Smooth muscle cell of the brain vasculature (primary cell): ENCODE measurements at places on chromosomes 5 and 9.
A peak's percentile ranks its signal among the peaks of the same experiment; 100 is the strongest.

- DNase-seq: no peak
Observed at GRCh38 chr9:97958812-97959511, 21.0 kb upstream of the HEMGN start.

DNA sequence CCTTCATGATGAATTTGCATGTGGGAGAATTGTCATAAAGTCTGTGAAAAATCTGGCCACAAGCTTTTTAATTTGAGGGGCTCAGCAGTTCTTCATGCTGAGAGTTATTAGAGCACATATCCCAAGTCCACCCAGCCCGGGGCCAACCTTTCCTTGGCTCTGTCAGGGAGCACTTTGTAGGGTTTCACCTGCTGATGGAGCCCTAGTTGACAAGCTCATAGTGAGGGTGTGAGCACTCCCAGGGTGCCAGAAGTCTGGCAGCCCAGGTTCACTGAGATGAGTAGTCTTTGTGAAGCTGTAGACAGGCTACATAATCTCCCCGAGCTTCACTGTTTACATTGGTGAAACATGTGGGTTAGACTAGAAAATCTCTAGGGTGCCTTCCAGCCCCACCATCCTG is 97.2 kb upstream of the NREP start:
- no peak for DNase-seq

- DNase-seq: no peak
Observed at GRCh38 chr9:134488331-134489280, 153.0 kb upstream of the COL5A1 start.

DNA sequence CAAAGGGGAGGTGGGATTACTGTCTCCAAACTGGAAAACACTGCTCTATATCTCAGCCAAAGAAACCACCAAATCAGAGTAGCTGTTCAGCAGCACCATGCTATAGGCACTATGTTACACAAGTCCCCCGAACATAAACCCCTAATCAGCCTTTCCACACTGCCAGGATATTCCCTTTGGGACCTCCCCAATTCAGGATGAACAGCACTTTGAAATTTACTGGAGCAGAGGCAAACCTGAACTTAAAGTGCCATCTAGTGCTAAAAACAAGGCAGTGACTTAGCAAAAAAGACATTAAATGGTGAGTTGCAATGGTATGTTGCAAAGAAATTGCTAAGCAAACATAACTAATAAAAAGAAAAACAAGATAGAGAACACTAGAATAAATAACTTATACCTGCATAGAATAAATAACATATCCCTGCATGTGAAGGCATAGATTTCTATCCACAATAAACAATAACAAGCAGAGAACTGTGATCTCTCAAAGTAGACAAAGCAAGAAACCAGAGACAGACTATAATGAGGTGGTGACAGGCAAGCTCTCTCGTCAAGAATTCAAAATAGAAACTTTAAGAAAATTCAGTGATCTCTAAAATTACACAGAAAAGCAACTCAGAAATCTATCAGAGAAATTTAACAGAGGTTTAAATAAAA is 584.4 kb upstream of the ACO1 start:
- DNase-seq: peak; percentile 10

DNA sequence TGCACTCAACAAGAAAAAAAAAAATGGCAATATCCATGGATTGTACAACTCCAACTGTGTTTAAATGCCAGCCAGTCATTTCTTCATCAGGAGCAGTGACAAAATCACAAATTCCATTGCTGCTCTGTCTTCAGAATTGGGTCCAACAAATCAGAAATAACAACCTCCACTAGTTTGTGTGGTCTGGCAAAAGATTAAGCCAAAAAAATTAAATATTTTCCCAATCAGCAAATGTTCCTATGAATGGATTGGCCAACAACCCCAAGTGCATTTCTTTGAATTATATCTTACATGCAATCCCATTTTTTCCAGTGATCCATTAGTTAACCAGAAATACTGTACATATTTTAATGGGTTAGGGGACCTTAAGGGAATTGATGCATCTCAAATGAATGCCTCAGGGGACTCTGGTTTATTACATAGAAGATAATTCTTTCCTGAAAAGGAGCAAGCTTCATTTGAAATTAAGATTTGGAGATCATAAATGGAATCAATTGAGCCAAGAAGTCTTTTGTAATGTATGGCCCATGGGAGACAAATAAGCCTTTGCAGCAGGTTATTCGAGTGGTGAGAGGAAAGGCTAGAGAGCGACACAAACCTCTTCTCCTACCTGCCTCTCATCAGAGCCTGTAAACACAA is 131.8 kb downstream of the TLE1 start:
- DNase-seq: no peak

DNA sequence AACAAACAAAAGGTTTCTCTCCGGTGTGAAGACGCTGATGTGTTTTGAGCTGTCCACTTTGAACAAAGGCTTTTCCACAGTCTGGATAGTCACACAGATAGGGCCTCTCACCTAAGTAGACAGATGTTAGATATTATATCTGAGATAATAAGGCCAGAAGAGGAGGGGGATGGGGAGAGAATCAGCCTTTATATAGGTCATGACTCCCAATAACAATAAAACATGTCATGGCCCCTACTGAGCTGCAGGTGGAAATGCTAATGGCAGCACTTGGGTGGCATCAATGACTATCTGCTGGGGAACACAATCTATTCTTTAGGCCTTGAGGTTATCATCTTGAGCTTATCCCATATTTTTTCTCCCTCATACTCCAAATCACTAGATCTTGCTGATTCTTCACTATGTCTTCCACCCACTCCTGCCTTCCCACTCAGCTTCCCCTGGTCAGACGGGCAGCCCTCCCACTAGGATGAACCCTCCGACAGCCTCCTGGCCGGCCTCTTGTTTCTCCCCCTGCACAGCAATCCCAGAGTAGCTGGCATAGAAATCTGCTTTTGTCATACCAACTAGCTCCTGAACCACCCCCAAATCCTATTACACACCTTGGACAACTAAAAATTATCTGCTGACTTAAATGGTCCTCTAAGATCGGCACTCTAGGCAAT is 11.5 kb upstream of the SLC35D2 start:
- DNase-seq: no peak
